GM23248 (cell line): ENCODE measurements at places on chromosomes 6 and 20.

GRCh38 chr6:132489376-132489775 lies 23.5 kb downstream of the STX7 start:
- DNase-seq: no peak

DNA sequence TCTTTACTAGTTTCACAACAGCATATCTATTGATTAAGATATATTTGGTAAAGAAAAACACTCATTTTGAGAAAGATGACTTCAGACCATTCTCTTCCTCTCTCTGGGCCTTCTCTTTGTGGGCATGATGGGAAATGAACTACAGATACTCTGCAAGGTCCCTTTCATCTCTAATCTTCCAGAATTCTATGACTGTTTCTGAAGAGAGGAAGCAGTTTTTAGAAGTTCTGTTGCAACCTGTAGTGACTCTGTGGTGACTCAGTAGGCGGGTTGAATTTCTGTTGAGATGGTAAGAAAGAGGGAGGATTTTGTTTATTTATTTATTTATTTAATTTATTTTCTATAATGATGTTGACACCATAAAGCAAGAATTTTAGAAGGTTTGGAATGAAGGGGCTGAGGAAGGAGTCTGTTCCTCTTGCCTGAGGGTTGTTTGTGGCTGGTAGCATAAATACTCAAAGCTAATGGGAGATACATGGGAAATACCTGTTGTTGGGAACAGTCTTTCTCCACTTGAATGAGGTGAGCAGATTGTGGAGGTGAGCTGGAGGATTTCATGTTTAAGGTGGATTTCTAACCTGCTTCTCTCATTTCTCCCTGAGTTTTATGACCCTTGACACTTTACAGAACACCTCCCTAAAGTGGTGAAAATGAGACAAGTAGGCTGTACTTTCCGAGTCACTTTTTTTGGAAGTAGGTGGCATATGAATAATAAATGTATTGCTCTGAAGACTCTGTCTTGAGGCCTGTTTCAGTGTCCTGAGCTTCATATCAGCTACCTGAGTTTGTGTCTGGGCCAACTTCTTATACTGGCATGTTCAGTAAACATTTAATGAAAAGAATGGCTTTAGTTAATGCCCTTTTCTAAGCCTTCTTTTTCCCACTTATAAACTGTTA lies 15.0 kb downstream of the ACSS2 start:
- DNase-seq: peak; percentile 89

- peak; percentile 47 for DNase-seq
These were observed 653.6 kb upstream of the FLRT3 start for GRCh38 chr20:14991023-14991422.

- DNase-seq: no peak
These were observed 47.1 kb downstream of the FHL5 start for GRCh38 chr6:96610019-96610418.

DNA sequence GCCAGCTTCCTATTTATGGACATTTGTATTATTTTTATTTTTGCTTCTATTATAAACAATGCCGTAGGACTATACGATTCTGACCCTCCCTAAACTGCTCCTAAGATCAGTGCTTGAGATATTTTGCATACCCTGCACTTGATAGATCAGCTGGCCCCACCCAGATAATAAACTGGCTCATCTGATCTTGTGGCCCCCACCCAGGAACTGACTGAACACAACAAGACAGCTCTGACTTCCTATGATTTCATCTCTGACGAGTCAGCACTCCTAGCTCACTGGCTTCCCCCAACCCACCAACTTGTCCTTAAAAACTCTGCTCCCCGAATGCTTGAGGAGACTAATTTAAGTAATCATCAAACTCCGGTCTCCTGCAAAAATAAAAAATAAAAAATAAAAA lies 34.9 kb upstream of the TFAP2A start:
- DNase-seq: no peak

DNA sequence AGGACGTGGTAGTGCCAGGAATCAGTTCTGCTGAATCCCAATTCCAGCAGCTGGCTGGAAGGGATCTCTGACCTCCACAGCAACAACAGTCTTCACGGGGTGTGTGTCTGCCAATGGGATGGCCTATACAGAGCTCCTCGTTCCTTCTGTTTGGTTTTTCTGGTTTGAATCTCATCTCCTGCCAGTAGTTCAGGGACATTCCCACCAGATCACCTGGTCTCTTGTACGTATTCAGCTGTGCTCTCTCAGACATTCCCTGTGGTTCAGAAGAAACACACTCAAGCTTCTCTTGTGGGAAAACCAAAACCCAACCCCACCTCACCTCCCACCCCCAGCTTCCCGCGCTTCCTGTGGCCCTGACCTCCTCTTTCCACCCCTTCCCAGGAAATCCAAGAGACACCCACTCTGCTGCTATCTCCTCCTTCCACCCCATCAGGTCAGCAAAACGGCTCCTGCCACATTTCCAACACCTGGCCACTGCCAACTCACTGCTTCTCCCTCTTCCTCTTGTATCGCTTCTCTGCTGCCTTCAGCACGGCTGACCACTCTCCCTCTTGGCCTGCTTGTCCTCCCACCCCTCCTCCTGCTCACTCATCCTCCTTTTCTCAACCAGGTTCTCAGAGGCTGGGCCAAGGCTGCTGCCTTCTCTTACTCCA lies 63.3 kb upstream of the PTGIS start:
- DNase-seq: no peak

DNA sequence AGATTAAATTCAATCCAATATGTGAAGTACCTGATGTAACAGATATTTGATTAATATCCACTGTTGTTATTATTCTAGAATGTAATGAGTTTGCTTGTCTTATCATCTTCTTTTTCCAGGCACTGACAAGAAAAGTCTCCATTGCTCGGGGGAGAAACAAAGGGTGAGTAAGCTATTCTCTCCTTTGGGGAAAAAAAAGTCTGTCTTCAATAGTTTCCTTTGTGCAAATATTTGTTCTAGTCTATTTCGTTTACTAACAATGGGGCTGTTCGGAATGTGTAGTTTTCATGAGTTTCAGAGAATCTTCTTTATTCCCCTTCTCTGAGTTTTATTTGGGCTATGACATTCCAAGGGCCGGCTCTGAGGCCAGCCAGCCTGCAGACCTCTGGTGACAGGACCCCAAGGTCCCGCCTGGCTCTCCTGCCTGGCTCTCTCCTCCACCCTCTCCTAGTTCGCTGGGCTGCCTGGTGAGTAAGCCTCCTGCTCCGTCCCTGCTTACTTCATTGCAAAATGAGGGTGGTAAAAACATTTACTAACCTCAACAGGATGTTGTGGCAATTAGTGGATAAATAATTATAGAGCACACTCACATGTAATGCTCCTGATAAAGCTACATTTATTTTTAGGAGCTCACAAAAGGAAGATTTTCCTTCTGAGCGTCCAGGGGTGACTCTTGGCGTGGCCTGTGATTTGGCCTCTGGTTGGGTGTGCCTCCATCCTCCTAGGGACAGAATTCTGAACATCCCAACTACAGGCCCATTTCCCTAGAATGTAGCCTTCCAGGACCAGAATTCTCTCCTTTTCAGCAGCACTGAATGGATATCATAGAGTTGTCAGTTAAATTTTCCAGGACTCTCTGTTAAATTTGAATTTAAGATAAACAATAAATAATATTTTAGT lies 43.1 kb upstream of the SNX9 start:
- peak; percentile 67 for DNase-seq

DNA sequence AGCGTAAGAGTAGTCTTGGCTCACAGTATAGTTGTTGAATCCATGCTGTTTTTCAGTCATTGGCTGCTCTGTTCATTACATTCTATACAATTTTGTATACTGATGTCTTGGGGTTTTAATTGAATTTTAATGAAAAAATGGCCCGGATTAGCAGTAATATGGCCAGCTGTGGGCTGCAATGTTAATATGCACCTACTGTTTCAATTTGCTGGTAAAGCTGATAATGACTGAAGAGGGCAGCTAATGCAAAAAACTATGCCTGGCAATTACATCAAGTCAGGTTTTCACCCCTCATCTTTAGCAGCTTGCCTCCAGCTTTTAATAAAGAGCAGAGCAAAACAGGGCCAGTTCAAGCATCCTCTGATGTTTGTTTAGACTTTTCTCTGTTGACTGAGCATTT lies 394.5 kb downstream of the PLCB1 start:
- no peak for DNase-seq

DNA sequence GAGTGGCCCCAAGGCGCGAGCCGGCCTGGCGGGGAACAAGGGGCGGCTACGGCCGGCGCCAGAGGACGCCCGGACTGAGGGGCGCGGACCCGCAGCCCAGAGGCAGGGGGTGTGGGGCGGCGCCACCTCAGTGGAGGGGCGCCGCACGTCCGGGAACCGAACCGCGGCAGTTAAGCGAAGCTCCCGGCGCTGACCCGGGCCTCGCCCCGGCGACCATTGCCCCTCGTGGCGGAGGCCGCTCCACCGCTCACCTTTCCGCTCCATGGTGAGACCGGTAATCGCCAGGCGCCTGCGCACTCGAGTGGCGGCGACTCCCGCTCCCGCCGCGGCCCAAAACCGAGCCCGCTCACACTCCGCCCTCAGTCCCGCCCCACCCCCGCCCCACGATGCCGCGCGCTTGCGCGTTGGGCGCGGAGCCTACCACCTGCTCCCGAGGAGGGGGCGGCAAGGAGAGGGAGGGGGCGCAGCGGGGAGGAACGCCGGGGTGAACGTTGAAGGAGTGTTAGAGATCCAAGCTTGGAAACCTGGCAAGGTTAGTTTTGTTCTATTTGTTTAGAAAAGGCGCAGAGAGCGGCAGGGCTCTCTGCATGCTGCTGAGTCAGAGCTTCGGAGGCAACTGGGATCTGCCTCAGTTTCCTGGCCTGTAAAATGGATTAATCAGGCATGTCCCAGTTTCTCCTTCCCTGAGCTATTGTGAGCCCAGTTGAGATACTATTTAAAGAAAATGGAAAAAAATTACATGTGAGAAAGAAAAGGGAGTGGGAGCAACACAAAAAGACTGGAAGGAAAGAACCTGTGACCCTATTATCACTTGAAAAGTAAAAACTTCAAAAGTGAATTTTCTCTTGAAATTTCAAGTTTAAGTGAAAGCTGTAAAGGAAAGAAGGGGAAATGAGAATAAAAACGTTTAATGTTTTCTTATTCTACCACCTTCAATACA lies at the start of gene SRPK1:
Gene SRPK1, minus strand, starts transcription at position 306 of the 940 bp plus-strand sequence. Its CDS starts 42 bp downstream, at position 264.
- DNase-seq: peak; percentile 91

GRCh38 chr6:12635813-12636212 lies 80.8 kb upstream of the PHACTR1 start:
- DNase-seq: peak; percentile 31
